ENCODE measurements at places on chromosomes 1 and 21.
A peak's percentile ranks its signal among the peaks of the same experiment; 100 is the strongest.

GRCh38 chr1:38009088-38009840 is 3.3 kb upstream of the UTP11 start:
- DNase-seq: peak; percentile 83

DNA sequence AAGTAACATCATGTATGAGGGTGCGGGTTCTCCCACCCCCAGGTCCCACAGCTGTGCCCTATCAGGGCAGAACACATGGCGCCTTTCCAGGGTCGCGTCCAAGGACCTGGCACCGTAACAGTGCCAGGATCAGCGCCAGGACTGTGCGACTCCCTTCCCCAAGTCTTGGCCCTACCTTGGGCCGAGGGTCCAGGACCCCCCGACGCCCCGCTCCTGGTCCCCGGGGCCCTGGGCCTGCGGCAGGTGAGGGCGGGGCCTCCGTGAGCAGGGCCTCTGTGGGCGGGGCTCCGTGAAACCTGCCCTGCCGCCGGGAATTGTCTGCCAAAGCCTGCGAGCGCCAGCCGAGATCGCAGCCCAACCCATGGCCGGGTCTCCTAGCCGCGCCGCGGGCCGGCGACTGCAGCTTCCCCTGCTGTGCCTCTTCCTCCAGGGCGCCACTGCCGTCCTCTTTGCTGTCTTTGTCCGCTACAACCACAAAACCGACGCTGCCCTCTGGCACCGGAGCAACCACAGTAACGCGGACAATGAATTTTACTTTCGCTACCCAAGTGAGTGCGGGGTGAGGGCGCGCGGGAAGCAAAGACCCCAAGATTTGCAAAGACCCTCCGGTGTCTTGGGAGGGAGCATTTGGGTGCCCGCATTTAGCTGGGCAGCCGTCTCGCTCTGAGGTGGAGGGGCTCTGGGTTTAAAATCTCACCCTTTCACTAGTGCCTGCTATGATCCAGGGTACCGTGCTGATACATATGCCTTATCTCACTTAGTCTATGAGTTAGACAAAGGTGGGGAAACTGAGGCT is at the start of gene RHBG:
RHBG (plus strand) TSS at position 323 of the 796 bp plus-strand sequence; CDS start at position 362, 39 bp downstream.
- DNase-seq: peak; percentile 58

DNA sequence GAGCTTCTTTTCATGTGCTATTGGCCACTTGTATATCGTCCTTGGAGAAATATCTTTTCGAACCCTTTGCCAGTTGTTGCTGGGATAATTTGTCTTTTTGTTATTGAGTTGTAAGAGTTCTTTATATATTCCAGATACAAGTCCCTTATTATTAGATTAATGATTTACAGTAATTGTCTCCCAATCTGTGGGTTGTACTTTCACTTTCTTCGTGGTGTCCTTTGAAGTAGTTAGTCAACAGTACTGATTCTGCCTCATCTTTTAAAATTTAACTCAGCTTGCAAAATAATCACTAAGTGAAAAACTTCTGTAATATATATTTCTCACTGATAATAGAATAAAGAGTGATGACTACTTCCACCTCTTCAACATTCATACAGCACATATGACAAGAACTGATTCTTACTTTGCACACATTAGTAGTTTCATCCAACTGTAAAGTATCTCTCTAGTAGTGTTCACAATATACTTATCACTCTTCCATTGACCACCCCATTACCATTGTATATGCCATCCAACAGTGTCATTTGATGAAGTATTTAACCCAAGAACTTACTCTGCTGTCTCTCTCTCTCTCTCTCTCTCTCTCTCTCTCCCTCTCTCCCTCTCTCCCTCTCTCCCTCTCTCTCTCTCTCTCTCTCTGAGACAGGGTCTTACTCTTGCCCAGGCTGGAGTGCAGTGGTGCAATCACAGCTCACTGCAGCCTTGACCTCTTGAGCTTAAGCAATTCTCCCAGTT is 104.2 kb upstream of the DMRTA2 start:
- DNase-seq: no peak

DNA sequence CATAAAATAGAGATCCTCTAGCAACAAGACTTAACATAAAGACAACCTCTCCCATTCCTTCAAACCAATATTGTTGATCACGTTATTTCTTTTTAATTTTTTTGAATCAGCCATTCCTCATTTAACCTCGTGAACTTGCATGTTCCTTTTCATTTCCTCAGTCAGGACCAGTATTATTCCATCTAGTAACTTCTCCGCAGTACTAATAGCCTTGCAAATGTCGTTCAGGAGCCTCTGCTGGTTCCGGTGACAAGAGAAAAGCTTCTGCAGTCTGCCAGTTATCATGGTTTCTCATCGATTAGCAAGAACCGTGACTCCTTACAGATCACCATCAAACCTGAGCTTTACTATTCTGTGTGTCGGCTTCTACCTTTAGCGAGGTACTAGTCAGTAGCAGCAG is 3.0 kb downstream of the APP start:
- no peak for DNase-seq

- DNase-seq: no peak
These were observed 24.9 kb upstream of the KIRREL1 start for GRCh38 chr1:157968508-157968907.

DNA sequence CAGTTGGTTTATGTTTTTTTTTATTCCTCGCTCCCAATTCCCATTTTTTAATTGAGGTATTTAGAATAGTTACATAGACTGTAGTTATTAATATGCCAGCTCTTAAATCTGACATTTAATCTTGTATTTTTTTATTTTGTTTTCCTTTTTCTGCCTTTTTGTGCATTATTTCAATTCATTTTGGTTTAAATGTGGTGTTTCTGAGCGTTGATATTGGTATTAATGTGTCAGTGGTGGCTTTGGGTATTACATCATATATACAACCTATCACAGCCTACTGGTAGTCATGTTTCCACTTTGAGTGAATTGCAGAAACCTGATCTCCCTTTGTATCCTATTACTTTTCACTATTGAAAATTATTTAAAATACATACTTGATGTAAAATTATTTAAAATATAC is 1027.3 kb downstream of the KCNT2 start:
- peak; percentile 2 for DNase-seq

DNA sequence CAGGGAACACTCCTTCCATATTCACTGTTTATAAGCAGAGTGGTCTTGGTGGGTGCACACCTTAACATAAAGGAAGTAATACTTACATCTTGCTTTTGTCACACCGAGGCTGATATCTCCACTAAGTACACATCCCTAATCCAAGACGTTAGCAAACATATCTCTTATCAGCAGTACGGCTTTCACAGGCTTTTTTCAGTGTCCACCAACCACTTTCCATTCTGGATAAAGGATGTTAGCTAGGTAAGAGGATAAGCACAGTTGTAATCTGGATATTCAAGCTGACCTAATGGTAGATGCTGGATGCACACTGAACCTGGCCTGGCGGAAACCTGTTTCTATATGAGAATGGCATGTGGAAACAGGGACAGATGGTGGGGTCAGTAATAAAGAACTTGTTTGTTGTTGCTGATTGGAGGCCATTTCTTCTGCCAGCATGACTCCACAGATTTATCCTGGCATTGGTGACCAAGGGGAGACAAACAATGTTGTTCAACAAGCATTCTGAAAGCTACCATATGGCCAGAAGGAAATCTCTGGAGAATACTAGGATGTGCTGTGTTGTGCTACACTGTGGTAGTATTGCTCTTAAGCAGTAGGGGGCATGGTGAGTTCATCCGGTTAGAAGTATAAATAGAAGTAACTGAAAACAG is 416.4 kb downstream of the PTBP2 start:
- peak; percentile 81 for DNase-seq

DNA sequence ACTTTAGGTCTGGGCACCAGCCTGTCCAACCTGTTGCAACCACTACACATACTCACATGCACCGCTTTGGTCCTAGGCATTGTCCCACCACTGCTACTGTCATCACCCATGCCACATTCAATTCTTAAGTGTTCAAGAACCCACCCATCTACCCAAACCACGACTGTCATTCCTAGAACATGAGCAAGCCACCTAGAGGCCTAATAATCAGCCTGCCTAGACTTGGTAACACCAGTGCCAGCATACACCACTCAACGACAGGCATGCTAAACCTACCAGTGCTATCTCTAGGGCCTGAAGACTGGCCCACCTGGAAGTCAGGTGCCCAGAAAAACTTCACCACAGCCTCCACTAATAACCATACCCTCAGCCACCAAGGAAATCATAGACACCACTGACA is 532.8 kb upstream of the DEPDC1 start:
- no peak for DNase-seq

DNA sequence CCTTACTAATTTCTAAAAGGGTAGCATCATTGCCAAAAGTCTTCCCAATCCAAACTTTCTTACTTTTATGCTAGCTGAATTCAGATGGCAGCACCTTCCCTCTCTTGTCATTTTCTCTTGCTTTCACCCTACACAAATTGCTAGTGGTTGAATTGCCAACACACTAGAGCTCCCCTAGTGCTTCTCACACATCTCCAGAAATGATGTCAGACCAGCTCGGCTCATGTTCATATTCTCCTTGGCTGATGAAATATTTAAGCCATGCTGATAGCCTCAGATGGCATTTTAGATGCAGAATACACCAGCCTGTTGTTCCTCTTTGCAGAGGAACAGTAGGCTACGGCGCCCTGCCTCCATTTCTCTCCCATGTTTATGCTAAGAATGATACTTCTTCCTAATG is 256.9 kb downstream of the PTBP2 start:
- DNase-seq: no peak

GRCh38 chr1:83822208-83822607 is 176.7 kb downstream of the TTLL7 start:
- no peak for DNase-seq

- DNase-seq: no peak
These were observed 15.6 kb upstream of the SLC45A1 start for GRCh38 chr1:8302081-8302956.

DNA sequence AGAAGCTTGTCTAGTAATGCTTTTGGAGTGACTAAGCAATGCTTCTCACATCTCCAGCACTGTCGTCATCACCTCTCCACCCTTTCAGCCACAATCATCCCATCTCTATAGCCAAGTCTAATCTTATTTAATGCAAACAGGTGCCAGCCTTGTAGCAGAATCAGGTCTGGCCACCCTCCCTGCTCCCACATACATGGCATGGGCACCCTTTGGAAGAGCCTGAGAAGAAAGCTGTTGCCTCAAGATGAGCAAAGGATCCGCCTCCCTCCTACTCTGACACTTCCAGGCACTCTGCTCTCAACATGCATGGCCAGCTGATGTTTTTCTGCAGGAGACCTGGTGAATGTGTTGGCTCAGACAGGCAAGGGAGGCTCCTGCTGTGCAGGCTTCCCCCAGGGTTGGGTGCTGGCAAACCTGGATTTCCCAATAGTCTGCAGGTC is 113.1 kb upstream of the GRIK3 start:
- no peak for DNase-seq

DNA sequence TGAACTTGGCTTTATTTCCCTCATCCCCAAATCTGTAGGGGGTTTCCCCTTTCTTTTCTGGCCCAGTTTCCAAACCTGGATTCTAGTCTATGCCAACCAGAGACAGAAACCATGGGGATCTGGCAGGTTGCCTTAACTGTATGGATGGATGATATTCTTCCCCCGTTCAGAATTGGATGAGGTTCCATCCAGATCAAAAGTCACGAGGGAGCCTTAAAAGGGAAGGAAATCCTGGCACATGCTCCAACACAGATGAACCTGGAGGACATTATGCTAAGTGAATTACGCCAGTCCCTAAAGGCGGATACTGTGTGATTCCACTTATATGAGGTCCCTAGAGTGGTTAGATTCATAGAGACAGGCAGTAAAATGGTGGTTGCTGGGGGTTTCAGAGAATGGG is 124.4 kb downstream of the HUNK start:
- no peak for DNase-seq

DNA sequence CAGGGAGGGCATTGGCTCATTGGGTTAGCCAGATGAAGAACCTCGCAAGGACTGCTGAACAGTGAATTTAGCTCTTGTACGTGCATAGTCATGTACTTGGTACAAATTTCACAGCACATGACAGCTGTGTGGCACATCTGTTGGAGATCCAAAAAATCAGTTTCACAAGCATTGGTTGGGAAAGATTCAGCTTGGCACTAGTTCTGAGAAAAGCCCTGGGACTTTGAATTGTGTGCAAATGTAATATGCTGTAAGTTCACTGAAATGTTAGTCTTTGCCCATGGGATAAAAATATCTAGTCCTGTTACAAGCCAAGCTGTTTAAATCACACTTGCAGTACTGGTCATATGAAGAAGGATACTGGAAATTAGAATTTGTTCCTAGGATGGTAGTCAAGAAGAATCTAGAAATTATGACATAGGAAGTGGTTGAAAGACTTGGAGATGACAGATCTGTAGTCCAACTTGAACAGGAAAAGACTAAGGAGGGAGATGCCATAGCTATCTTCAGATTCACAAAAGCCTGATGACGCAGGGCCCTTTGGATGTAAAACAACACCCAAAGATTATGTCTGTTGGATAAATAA is 19.2 kb downstream of the LAMC2 start:
- DNase-seq: no peak

- no peak for DNase-seq
These were observed 368.3 kb downstream of the PCP4 start for GRCh38 chr21:40235528-40235927.

DNA sequence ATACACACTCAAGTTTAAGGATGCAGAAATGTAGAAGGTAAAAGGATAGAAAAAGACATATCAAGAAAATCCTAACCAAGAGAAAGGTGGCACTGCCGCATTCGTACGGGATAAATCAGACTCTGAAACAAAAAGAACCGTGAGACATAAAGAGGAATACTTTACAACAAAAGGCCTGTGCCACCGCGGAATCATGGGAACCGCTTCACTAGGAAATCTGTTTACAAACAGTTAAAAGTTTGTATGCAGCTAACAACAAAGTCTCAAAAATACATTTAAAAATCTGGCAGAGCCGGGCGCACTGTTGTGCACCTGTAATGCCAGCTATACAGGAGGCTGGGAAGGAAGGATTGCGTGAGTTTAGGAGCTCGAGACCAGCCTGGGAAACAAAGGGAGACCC is 8.1 kb downstream of the WRAP73 start:
- DNase-seq: no peak

DNA sequence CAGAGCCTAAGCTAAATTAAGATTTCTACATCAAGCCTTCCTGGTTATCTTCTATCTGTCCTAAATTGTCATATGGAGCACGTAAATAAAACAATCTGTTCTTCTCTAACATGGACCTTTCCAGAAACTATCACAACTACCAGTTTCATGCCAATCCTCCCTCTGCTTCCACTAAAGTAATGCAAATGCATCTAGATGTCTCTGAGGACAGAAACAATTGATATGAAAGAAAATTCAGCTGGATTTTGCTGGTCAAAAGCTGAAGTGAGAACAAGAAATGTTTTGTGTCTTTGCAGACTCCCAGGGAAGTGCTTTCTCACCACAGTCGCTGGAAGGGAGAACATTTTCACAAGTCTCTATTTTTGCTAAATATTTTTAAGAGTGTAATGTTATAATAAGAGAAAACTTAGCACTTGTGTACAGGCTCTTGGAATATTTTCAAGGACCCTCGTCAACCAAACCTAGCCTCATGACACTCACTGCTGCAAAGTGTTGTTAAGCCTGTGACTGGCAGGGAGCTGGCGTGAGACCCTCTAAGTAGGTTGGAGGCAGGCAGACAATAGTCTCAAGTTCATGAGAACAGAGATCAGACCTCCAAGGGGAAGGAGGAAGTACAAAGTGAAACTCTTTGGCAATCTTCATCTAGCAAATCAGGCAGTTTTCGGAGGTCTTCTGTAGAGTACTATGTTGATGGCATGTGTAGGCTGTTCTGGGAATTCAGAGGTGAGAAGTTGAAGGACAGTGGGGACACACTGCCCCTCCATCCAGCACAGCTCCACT is 38.8 kb downstream of the DNASE2B start:
- DNase-seq: peak; percentile 73

GRCh38 chr1:183209533-183210158 is 23.6 kb downstream of the LAMC2 start:
- DNase-seq: no peak

GRCh38 chr1:110170766-110171733 is 20.8 kb downstream of the SLC6A17 start:
- DNase-seq: no peak

Measured in hematopoietic multipotent progenitor cell treated with erythropoietin and hydrocortisone succinate and interleukin-3 and kit ligand, for 6 days (in vitro differentiated cells).